ENCODE measurements at places on chromosomes 5 and 9. TPM values are rescaled to one million over a fixed set of nuclear protein-coding genes. Genes with fewer than 3 reads are reported as not detected.

GRCh38 chr5:31161781-31162181 lies 31.7 kb upstream of the CDH6 start:
- H3K27me3 ChIP-seq, result no peaks in the 10 kb centered on the region
- H3K27ac ChIP-seq, result no peak overlapping the region
- no peak for DNase-seq
- H3K4me1 ChIP-seq, result no peaks in the 10 kb centered on the region
- no peak overlapping the region for H3K4me3 ChIP-seq

- no peak overlapping the region for H3K4me3 ChIP-seq
- no peaks in the 10 kb centered on the region for H3K36me3 ChIP-seq
- no peak for DNase-seq
- H3K4me1 ChIP-seq, result no peaks in the 10 kb centered on the region
- H3K27ac ChIP-seq, result no peak overlapping the region
- no peaks in the 10 kb centered on the region for H3K27me3 ChIP-seq
These were observed 219.4 kb downstream of the ATPSCKMT start for GRCh38 chr5:10030219-10030831.

- H3K4me3 ChIP-seq, result no peak overlapping the region
- peaks cover 3% of the 10 kb centered on the region for H3K27me3 ChIP-seq
- no peaks in the 10 kb centered on the region for H3K4me1 ChIP-seq
- no peak overlapping the region for H3K27ac ChIP-seq
- H3K36me3 ChIP-seq, result no peaks in the 10 kb centered on the region
These were observed 134.2 kb upstream of the RGMB start for GRCh38 chr5:98639274-98639673.

DNA sequence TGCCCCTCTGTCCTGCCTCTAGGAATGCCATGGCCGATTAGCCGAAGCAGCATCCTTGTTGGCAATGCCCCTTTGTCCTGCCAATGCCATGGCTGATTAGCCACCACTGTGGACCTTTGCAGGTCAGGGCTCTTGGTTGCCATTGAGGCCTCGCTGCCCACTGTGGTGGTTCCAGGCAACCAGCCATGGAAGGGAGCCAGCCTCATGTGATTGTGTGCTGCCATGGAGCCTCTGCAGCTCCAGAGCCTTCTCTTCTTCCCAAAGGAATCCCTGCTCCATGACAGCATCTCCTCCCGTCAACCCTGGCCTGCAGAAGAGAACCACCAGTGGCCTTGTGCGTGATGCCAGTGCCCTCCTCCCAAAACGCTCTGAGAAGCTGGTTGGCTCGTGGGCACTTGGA lies 187.0 kb downstream of the CACNA1B start:
- no peaks in the 10 kb centered on the region for H3K4me1 ChIP-seq
- no peak overlapping the region for H3K27ac ChIP-seq
- H3K27me3 ChIP-seq, result peaks cover 3% of the 10 kb centered on the region
- DNase-seq, result no peak
- H3K36me3 ChIP-seq, result no peaks in the 10 kb centered on the region

The GABRA6 gene
- not detected for total RNA-seq

- DNase-seq, result no peak
- no peaks in the 10 kb centered on the region for H3K27me3 ChIP-seq
- no peaks in the 10 kb centered on the region for H3K36me3 ChIP-seq
- no peak overlapping the region for H3K27ac ChIP-seq
- H3K4me3 ChIP-seq, result no peak overlapping the region
These were observed 70.7 kb downstream of the RFK start for GRCh38 chr9:76323490-76323889.

DNA sequence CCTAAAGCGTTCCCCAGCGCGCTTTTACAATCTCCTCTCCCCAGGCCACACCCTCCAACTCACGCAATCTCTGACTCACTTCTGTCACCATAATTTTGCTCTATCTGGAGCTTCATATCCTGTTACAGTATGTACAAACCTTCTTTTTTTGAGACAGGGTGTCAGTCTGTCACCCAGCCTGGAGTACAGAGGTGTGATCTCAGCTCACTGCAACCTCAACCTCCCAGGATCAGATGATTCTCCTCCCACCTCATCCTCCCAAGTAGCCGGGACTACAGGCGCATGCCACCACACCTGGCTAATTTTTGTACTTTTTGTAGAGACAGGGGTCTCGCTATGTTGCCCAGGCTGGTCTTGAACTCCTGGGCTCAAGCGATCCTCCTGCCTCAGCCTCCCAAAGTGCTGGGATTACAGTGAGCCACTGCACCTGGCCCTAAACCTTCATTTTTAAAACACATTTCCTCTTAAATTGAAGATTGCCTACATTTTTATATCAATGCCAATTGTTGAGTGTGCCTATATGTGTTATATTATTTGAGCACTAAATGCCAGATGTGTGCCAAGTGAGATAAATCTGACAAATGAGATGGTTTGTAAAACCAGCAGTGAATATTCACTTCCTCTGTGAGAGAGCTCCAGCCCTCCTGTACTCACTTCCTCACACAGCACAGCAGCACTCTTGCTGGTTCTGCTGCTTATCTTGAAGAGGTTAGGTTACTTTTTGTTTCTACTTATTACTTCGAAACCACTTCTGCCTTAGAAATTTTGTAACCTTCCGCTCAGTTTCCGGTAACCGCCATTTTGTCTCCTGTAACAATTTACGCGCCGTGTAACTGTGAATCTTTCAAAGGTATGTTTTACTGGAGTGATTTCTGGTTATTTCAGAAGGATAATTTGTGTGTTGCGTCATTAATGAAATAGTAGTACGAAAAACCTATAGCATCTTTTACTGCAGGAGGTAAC lies 57.9 kb downstream of the DOCK8 start:
- H3K27ac ChIP-seq, result peak overlapping the region; percentile 99
- peaks cover 29% of the 10 kb centered on the region for H3K36me3 ChIP-seq
- peaks cover 46% of the 10 kb centered on the region for H3K4me1 ChIP-seq
- no peaks in the 10 kb centered on the region for H3K27me3 ChIP-seq
- DNase-seq, result peak; percentile 93
- peak overlapping the region; percentile 94 for H3K4me3 ChIP-seq

The CCL27 gene
- 0.52 TPM for total RNA-seq
